ENCODE measurements at places on chromosomes 13 and 19.

GRCh38 chr13:104295537-104295936, 1229.3 kb upstream of the SLC10A2 start:
- DNase-seq = no peak

- no peak for DNase-seq
Observed at GRCh38 chr19:50719566-50719965, at the start of gene SHANK1. TSS of gene SHANK1 (minus strand) at chr19:50719802. CDS start at chr19:50716919, 2,883 bp downstream.

DNA sequence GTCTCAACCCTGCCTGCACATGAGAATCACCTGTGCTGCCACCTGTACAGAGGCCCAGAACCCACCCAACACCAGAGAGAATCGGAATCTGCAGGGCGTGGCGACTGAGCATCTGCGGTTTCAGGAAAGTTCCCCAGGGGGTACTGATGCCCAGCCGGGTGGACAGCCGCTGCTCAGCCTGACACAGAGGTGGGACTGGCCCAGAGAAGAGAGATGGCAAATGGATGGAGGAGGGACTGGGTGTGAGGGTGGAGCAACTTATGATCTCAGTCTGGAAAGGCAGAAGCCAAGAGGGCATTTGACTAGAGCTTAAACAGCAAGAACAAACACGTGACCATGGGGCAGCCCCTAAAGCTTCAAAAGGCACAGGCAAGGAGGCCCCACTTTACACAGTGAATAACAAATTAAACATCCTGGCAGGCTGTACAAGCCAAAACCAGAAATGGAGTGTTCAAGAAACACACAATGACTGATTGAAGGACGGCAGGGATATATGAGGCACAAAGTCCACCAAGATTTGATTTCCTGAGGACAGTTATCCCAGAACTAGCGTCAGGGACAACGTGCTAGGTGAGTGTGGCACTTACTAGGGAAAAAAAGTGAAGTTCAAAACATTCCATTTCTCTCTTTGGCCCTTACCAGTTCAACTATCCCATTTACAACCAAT, 3.1 kb downstream of the RANBP3 start:
- peak; percentile 20 for DNase-seq

GRCh38 chr13:50645092-50645491, 198.4 kb downstream of the DLEU7 start:
- no peak for DNase-seq

DNA sequence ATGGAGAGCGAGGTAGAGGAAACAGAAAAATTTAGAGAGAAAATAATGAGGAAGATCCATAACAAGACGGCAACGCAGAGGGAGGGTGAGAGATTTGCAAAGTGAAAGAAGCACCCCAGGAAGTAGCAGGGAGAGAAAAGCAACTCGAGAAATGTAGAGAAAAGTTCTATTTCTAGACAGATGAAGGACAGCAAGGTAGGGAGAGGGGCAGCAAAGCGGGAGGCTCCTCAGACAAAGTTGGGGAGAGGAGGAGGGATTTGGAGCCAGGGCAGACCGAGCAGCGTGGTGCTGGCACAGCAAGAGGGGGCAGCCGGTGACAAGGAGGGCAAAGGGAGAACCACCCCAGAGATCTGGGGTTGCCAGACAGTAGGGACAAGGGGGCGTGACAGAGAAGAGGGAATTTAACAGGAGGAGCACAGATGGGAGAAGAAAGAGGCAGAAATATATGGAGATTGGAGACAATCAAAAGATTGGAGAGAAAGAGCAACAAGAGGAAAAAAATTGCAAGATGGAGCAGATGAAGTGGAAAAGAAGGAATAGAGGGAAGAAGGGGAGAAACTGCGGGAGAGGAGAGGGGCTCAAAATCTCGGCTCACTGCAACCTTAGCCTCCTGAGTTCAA, 989 bp downstream of the ZNF766 start:
- no peak for DNase-seq

DNA sequence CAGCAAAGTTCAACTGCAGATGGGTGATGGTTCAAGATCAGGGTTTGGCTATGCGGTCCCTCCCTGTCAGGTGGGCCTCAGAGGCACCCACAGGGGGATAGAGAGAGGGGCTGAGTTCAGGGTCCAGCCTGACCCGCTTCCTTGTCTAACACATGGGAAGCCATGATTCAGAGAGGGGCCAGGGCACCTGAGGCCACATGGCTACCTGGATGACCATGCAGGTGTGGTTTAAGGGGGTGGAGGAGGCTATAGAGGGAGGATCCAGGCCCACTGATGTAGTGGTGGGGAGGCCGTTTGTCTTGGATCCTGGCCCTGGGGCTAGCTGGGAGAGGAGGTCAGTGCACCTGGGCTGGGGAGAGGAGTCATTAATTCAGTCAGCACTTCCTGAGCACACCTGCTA, 56.7 kb downstream of the ZNF536 start:
- DNase-seq = no peak

DNA sequence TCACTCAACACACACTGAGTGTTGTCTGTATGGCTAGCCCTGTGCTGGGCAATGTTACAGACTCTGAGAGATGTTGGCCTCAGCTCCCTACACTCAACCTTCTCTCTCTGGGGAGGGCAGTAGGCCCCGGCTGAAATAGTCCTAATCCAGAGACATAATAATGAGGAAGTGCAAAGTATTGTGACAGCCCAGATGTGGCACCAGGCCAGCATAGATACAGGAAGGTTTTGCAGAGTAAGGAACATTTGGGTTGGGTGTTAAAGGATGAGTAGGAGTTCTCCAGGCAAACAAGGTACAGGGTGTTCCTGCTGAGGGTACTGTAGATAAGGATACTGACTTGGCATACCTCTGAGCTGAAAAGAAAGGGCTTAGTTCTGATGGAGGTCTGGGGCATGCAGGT, 2.4 kb downstream of the LIN7B start:
- no peak for DNase-seq

GRCh38 chr19:33503030-33503429, 18.6 kb downstream of the PEPD start:
- no peak for DNase-seq

- DNase-seq = no peak
Observed at GRCh38 chr19:40070058-40070457, 14.0 kb upstream of the ZNF780B start.

- no peak for DNase-seq
Observed at GRCh38 chr13:19601749-19602725, 31.4 kb upstream of the MPHOSPH8 start.

DNA sequence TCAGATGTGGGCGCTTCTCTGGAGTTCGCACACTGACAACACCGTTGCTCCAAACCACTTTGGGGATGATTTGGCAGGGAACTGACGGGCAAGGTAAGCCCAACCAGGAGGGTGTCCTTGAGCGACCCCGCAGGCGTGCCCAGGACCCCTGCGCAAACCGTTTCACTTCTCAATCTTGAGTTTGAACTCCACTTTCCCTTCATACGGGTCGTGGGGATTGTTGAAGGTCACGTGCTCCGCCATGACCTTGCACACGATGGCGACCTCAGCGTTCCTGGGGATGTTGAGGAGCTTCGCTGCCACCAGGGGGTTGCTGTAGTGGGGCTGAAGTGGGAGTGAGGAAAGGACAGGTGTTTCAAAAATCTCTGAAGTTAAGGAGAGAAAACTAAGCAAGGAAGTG, 8.8 kb downstream of the ATP4B start:
- DNase-seq = no peak

GRCh38 chr19:33862981-33863380, 66.3 kb downstream of the KCTD15 start:
- no peak for DNase-seq

DNA sequence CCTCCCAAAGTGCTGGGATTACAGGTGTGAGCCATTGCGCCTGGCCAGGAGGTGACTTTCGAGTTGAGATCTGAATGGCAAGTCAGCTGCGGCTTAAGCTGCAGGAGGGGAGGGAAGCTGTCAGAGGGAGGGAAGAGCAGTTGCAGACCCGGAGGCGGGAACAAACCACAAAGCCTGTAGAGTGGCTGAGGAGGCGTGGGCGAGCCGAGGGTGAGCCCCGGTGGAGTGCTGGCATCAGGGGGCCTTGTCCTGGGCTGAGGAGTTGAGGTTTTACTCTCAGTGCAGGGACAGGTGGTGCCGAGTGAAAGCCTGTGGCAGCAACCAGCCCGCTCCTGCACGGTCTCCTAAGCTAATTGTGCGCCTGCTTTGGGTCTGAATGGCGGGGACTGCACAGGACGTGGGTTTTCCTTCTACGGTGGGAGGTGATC, 24.2 kb downstream of the PPP1R37 start:
- DNase-seq = peak; percentile 58

DNA sequence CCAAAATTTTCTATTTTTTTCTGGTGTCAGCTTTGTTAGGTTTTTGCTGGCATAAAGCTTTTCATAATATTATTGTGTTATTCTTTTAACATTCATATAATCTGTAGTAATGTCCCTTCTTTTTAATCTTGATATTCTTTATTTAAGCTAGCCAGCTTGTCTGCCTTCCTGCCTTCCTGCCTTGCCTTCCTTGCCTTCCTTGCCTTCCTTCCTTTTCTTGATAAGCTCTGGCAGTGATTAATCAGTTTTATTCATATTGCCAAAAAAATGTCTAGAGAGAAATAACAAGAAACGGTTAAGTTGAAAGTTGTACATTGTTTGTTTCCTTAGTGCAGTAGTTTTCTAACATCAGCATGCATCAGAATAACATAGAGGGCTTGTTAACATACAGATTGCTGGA, 257.5 kb downstream of the MAB21L1 start:
- no peak for DNase-seq

DNA sequence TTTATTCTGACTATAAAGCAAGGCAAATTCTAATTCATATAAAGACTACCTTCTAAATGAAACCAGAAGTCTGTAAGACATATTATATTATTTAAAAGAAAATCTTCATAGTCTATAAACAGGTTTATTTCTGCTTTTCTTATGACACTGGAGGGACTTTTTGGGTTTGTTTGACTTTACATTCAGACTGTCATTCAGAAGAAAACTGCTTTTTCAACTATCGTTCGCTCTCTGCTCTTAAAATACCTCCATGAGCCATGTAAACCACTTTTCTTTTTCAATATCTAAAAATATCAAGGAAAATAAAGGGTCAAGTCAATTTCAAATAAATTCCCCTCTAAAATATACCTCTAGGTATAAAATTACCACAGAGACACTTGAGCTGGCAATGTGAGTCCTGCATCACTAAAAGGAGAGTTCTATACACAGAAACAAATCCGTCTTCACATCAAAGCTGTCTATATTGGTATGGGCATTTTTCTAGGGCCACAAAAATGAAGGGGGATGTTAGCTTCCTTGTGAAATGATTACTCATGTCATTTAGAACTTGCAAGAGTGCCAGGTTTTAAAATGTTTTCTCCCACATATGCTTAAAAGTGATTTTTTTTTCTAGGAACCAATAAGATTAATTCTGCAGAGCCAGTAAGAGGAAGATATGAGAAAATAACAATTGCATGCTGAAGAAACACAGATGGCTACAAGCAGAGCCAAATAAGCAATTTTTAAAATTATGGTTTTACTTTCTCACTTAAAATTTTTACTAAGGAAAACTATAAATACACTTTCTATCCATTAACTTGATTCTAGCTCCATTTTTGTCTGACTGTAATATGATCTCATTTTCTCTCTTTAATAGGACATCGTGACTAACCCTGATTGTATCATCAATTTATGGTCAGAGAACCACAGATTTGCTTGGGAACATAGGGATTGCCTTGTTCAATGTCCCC, 181.8 kb downstream of the TBC1D4 start:
- DNase-seq = no peak

- DNase-seq = no peak
Observed at GRCh38 chr19:33449799-33450198, 71.8 kb downstream of the PEPD start.

- DNase-seq = no peak
Observed at GRCh38 chr13:101305981-101306411, 110.3 kb downstream of the NALCN start.

DNA sequence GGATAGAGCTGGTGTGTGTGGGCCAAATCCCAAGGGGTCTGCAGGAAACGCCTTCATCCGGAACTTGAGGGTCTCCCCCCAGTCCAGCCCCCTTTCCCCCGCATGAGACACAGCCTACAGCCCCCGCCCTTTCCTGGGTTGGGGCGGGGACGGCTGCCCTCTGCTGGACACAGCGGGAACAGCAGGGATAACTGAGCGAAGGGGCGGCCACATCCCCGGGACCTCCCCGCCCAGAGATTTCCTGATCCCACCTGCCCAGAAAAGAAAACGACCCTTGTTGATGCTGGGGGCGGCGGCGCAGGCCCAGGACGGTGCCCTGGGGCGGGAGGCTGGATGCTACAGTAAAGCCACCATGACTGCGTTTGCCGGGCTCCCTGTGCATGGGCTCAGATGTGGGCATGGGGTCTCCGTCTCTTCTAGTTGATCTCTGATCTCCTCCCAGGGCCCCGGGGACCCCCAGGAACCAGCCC, 14.2 kb downstream of the ONECUT3 start:
- peak; percentile 22 for DNase-seq

DNA sequence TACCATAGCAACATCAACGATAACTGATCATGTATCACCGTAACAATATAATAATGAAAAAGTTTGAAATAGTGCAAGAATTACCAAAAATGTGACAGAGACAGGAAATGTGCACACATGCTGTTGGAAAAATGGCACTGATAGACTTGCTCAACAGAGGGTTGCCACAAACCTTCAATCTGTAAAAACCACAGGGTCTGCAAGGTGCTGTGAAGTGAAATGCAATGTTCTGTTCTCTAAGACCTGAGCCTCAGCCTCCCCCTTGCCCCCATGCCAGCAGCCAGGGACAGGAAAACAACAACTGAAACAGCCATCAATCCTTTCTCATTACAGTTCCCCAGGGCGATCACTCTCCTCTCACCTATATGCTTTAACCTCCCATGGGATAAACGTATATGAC, 88.4 kb downstream of the USP12 start:
- DNase-seq = no peak

- DNase-seq = no peak
Observed at GRCh38 chr19:2341244-2341751, 12.8 kb downstream of the SPPL2B start.

GRCh38 chr19:18896421-18896841, 473 bp upstream of the CERS1 start:
- no peak for DNase-seq

DNA sequence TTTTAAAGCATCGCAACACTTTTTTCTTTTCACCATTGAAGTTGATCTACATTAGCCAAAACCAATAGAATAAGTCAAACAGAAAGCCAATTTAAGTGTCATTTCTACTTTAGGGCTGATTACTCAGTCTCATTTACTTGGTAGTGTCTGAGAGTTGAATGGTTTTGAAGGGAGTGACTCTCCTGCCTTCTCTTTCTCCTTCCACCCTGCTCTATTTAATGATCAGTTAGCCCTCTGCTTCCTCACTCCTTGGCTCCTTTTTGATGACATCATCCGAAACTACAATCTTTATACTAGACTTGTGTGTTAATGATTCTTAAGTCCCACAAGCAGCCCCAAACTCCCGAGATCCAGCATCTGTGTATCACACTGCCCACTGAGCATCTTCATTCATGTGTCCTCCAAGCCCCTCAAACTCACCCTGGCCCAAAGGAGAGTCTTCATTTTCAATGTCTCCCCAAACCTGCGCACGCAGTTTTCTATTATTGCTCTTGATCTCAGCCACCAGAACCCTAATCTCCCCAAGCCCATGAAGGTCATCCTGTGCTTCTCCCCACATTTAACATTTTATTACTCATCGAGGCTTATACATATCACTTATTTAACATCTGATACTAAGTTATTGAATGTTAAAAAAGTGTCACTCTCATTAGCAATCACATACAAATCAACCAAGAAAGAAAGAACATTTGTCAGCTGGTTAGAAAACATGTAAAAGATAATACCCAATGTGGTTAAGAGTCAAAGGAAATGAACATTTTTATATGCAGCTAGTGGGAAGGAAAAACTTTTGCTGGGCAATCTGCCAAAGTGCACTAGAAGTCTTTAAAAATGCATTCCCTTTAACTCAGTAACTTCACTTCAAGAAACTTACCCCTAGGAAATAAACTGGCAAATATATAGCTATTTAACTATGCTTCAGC, 32.2 kb upstream of the ARGLU1 start:
- no peak for DNase-seq
